ENCODE measurements at places on chromosomes 3 and 15.

- DNase-seq: no peak
Measured at GRCh38 chr15:63077952-63078351, 35.4 kb downstream of the TPM1 start.

DNA sequence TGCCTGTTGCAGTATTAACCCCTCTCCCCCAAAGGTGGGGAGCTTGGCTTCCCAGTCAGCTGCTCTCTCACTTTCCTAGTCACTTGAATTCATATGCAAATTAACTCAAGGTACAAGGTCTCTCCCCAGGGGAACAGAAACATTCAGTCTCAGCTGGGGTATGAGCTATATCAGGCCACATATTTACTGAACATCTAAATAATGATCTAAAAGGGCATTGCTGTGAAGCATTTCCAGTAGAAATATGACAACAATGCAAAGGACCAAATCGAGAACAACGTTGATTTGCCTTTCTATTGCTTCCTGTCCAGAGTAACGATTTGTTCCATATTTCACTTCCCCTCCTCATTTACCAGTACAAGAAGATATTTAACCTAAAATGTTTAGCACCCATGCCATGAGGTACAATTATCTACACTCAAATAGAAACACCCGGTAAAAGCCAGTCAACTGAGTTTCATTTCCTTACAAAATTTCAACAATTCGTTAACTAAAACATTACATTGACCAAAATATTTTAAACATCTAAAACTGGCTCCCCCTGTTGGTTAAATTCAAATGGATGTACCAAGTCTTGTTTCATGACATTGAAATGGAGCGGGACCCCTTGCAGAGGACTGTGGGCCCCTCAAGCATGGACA, 36.5 kb upstream of the KLHL6 start:
- DNase-seq: no peak

DNA sequence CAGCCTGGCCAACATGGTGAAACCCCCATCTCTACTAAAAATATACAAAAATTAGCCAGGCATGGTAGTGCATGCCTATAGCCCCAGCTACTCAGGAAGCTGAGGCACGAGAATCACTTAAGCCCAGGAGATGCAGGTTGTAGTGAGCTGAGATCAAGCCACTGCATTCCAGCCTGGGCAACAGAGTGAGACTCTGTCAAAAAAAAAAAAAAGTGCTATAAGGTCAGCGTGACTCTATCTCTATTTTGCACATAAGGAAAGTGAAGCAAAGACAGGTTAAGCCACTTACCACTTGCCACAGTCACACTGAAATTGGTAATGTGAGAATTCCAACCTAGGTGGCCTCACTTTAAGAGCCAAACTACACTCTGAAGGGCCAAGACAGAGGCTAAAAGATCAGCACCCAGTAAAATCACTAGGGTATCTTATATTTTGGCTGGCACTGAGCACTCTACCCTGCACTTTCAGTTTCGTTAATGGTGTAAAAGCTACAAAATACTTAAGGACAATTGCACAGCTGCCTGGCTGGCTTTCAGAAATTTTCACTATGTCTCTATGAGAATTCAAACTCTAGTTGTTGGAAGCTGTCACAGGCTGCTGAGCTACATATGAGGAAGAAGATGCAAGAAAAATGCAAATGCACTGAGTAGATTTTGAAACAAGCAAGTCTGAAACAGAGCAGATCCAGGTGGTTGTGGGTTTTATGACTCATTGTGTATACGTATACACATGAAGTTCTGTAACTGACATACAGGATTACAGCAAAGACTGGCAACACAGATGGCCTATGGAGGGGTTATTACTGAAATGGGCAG, 32.7 kb downstream of the TRANK1 start:
- peak; percentile 30 for DNase-seq

- no peak for DNase-seq
Measured at GRCh38 chr3:32972482-32973146, 21.2 kb downstream of the CCR4 start.

DNA sequence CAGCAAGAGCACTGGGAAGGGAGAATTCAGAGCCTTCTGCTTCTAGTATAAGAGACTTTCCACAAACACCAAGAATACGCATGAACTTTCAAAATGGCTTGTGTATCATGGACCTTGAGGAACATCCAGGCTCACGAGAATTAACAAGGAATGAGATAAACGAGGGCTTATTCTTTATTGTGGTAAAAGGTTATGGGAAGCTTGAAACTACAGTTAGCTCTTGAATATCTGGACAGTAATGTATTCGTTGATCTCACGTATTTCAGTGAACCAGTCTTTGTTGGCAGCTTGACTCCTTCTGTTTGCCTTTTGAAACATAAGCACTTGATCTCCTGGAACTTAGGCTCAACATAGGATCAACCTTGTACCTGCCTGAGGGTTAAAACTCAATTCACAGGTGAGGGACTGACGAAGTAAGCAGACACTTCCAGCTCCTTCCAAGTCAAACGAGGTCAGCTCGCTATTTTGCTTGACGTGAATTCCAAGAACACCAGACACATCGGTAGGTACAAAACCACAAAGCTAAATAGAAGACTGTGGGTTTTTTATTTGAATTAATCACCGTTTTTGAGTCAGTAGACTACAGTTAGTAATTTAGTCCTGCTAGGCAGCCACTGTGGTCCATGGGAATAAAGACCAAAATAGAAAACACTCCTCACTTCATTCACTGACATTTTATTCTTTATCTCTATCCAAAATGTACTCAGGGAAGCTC, 30.8 kb downstream of the GALNT15 start:
- no peak for DNase-seq
